Type B pancreatic cell (in vitro differentiated cells): ENCODE measurements at places on chromosomes 12 and 14. TPM values are rescaled to one million over a fixed set of nuclear protein-coding genes. Genes with fewer than 3 reads are reported as not detected.

GRCh38 chr12:4653257-4653656 is 4.3 kb downstream of the NDUFA9 start:
- DNase-seq = no peak

TRIM9 gene
- 3.7 and 6.3 TPM in 2 replicates for total RNA-seq

DNA sequence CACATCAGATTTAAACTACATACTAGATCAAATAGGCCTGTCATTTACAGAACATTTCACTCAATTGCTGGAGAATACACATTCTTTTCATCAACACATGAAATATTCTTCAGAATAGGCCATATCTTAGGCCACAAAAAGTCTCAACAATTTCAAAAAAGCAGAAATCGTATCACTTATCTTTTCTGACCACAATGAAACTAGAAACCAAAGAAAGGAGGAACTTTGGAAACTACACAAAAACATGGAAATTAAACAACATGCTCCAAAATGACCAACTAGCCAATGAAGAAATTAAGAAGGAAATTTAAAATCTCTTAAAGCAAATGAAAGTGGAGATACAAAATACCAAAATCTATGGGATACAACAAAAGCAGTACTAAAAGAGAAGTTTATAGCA is 35.1 kb downstream of the PARP11 start:
- DNase-seq = no peak

ESRRB gene
- 0.40 and 0.94 TPM in 2 replicates for total RNA-seq

DNA sequence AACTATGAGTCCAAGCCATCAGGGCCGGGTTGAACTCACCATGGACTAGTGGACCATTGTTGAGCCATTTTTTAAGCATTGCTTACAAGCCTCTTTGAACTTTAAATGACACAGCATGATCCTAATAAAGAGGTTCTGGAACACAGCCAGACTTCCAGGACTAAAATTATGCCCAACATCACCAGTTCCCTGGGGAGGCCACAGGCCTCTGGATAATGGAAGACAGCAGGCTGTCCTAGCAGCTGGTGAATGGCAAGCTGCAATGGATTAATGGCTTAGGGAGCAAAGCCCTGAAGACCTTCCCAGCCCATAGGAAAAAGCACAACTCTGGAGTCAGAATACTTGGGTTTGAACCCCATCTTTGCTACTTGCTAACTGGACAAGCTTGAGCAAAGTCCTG is 71.3 kb downstream of the FLRT2 start:
- no peak for DNase-seq

DNA sequence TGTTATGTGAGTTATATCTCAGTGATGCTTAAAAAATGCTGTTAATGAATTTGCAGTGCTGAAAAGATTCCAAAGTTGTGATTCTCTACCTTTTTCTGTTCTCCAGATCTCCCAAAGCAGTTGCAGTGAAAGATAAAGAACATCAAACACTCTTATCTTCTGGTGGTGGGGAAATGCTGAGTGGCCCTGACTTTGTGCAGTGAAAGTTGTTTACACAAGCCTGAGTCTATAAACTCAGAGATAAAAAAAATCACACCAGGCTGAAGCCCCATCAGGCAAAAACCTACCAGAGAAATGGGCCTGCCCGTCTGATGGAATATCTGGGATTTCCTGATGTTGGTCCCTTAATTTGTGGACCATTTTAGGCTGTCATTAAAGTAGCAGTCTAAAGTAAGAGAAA is 46.1 kb downstream of the RASSF3 start:
- no peak for DNase-seq

FAIM2 gene
- 0.14 and 1.7 TPM in 2 replicates for total RNA-seq

DNA sequence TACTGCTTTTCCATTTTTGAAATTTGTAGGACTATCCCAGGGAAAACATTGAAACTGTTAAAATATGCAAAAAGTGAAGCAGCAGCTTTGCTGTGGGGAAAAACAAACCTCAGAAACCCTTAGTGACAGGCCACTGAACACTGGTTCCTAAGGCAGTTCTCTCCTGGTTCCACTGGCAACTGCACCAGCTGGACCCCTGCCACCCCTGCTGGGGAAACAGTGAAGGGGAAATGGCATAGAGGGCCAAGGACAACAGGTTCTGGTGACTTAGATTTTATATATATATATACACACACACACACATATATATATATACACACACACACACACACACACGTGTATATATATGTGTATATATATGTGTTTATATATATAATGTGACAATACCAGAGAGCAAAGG is 16.2 kb upstream of the KRT7 start:
- DNase-seq = no peak

ZBTB42 gene
- 6.6 and 11.5 TPM in 2 replicates for total RNA-seq

DNA sequence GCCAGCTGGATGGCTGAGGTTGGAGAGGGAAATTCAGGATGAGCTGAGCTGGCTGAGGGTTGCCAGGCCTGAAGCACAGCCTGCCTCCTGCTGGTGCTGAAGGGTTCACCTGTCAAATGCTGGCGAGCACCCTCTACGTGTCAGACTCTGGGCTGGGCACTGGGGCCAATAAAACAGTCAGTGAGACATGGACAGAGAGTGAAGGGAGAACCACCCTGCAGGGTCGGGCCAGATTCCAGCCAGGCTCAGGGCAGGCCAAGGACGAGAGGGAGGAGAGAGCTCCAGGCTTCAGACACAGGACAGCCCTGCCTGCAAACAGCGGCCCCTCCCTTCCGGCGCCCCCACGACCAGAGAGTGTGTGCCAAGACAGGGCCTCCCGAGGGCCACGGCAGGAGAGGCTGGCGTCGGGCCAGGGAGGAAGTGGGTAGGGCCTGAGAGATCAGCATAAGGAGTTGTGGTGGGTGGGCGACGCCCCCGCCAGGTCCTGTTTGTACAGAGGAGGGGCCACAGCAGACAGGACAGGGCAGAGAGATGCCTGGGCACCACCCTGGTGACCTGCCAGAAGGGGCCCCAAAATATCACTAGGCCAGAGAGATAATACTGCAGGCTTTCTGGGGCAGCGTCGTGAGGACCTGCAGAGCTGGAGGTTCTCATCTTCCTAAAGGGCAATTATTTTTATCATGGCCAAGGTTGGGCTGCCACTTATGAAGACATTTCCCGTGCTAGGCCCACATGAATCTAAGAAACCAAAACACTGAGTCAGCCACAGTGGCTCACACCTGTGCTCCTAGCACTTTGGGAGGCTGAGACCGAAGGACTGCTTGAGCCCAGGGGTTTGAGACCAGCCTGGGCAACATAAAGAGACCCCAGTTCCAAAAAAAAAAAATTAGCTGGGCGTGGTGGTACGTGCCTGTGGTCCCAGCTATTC is 73.1 kb upstream of the GPR68 start:
- no peak for DNase-seq

- no peak for DNase-seq
Measured at GRCh38 chr14:101783260-101784016, 21.9 kb downstream of the PPP2R5C start.

GRCh38 chr14:90506748-90507147 is 109.9 kb downstream of the CALM1 start:
- no peak for DNase-seq

- DNase-seq = no peak
Measured at GRCh38 chr12:124604264-124604680, 36.9 kb upstream of the NCOR2 start.

- DNase-seq = no peak
Measured at GRCh38 chr12:58509116-58509885, 411.0 kb downstream of the LRIG3 start.
